ENCODE measurements at places on chromosomes 3 and 15.

GRCh38 chr15:33453761-33454160 lies 143.0 kb downstream of the RYR3 start:
- no peak for DNase-seq

GRCh38 chr3:100480081-100480480 lies 12.3 kb upstream of the TMEM45A start:
- no peak for DNase-seq

GRCh38 chr3:135050536-135050935 lies 255.5 kb downstream of the EPHB1 start:
- DNase-seq = no peak

DNA sequence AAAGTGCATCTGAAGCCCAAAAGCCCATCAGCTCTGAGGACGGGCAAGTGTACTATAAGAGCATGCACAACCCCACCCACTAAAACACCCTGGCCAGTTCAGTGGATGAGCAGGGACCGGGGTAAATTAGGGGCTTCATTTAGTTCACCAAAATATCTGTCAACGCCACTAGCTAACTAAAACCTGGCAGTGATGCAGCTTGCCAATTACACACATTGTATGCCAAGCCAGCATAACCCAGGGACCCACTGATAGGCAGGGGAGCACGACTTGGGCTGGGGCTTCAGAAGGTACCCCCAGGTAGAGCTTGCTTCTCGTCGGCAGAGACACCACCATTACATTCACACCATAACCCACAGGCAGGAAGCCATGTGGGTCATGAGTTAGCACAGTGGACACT lies 47.0 kb downstream of the PTPN23 start:
- DNase-seq = no peak

- no peak for DNase-seq
Observed at GRCh38 chr3:57856675-57857074, 100.6 kb downstream of the SLMAP start.

DNA sequence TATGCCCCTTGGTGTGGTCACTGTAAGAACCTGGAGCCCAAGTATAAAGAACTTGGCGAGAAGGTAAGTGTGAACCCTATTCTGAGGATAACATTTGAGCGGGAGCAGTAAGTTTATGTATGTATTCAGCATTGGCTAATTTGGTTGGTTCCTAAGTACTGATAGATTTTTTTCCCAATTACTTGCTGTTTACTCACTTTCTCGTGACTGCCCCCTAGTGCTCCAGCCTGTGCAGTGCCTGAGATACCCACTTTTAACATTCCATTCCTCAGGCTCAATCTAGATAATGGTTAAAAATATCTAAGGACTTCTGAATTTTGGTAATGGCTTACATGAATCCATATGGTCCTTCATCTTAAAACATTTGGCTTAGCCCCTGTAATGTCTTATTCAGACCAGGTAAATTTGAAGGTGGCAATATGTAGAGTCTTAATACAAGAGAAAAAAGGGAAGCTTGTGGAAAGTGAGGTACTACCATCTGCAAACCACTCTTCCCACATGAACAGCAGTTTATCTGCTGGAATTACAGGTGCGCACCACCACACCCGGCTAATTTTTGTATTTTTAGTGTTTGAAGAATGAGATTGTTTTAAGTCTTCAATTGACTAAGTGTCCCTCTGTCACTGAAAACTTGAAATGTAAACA lies 7.1 kb downstream of the ELL3 start:
- peak; percentile 27 for DNase-seq

All from cerebellar nuclear complex (tissue), 1 donor.